ENCODE measurements at places on chromosomes 7 and 10.

DNA sequence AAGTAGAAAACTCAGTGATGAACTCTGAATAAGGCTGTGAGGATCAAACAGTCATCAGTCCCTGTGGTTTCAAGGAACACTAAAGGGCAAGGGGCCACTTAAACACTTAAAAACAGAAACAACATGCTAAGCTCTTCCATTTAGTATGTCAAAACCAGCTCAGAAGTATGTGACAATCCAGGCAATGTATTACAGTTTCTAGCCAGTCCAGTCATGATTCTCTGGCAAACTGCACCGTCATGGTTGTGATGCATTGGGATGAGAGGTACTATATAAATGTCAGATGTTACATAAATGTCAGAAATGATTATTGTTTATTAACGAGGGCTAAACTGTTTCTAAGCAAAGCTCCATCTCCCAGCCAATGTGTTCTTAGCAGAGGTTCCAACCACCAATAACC, 4.7 kb upstream of the CREB5 start:
- no peak for DNase-seq

- DNase-seq: no peak
These were observed 25.4 kb downstream of the LCOR start for GRCh38 chr10:96857301-96858012.

DNA sequence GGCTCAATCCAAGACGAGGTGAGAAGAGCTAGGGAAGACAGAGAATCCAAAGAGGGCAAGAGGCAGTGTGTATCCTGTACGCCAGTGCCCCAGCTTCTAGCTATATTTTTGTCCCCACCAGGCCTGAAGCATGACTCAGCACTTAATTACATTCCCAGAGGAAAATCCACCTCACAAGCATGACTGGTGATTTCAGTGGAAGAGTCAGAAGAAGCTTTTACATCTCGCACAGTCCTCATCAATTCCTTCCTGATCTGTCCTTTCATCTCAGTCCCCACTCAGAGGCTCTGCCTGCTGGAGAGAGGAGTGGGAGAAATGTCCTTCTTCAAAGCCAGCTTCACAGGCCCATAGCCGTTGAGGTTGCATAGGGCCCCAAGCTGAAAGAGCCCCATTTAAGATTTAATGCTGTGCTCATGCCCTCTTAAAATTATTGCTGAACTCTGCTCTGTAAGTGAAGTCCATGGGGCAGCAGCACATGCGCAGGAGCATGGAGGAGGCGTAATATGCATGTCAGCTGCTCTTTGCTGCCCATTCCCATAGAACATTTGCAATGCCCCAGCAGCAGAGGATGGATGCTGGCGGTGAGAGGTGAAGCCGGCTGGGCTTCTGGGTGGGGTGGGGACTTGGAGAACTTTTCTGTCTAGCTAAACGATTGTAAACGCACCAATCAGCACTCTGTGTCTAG, 39.0 kb upstream of the AOAH start:
- DNase-seq: no peak

- DNase-seq: no peak
These were observed 4.6 kb downstream of the BHLHA15 start for GRCh38 chr7:98215561-98216495.

DNA sequence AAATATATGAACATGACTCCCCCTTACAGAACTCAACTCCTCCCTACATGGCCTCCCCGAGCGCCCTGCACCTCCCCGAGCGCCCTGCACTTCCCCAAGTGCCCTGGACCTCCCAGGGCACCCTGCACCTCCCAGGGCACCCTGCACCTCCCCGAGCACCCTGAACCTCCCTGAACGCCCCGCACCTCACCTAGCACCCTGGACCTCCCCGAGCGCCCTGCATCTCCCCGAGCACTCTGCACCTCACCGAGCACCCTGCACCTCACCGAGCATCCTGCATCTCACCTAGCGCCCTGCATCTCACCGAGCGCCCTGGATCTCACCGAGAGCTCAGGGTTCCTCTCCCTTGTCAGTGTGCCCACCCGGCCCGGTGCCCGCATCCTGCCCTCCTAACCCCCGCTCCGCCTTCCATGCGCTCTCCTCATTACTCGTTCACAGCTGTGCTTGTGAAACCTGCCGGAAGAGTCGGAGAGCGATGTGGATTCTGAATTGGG, 134.3 kb downstream of the ACTR3B start:
- no peak for DNase-seq

DNA sequence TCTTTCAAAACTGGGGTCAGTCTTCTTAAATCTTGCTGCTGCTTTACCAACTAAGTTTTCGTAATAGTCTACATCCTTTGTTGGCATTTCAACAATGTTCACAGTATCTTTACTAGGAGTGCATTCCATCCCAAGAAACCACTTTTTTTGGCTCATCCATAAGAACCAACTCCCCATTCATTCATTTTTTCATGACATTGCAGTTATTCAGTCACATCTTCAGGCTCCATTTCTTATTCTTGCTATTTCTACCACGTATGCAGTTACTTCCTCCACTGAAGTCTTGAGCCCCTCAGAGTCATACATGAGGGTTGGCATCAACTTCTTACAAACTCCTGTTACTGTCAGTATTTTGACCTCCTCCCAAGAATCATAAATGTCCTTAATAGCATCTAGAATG, 392.3 kb downstream of the DGKB start:
- DNase-seq: no peak

DNA sequence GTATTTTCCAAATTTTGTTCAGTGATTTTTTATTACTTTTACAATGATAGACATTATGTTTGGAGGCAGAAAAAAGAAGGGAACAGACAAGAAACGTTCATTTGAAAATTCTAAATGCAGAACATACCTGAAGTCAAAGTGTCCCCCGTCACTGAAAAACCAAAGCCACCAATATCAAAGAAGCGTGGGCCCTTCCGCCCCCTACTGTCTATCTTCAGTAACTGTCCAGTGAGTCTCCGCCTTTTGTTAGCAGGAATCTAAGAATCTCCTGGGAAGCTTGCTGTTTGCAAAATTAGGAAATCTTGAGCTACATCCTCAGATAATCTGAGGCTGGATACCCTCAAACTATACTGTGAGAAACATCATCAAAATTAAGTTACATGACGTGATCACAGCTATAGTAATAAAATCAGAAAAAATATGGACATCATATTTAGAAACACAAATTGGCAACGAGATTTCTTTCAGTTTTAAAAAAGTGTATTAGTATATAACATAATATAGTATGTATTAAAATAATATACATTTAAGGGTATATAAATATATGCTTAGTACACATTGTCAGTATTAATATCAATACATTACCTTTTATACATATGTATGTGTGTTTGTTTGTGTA, 169.3 kb upstream of the AKR1E2 start:
- peak; percentile 20 for DNase-seq

- DNase-seq: no peak
These were observed 2.0 kb downstream of the HOXA11 start for GRCh38 chr7:27182861-27183681.

DNA sequence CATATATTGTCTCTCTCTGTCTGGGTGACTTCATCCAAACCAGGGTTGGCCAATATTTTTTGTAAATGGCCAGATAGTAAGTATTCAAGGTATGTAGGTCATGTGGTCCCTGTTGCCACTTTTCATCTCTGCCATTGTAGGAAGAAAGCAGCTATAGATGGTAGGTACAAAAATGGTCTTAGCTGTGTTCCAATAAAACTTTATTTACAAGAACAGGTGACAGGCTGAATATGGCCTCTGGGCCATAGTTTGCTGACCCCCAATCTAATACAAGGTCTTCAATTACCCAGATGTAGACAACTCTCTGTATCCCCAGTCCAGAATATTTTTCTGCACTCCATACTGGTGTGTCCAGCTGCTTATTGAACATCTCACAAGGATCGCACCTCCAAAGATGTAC, 166.2 kb upstream of the FZD8 start:
- no peak for DNase-seq

GRCh38 chr10:122854648-122855047, 9.0 kb upstream of the CUZD1 start:
- DNase-seq: no peak

DNA sequence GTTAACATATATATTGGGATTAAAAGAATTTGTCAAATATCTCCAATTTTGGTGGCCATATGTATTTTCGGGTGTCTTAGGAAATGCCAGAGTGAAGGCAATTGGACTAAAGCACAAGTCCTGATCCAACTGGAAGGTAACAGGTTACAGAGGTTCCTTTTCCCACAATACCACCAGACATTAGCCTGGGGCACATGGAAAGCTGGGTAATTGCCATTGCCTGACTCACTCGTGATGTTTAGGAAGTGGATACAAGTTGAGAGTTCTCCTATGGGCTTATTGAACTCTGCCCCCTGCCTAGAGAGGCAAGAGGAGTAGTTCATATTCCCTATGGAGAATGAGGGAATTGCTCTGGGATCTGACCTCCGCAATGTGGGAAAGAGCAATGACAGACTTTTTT, 5.7 kb downstream of the DNAH11 start:
- no peak for DNase-seq

- no peak for DNase-seq
These were observed 284.3 kb upstream of the KAT6B start for GRCh38 chr10:74542077-74542476.

- no peak for DNase-seq
These were observed 444.2 kb upstream of the NPVF start for GRCh38 chr7:25672496-25672895.
